Hematopoietic multipotent progenitor cell treated with erythropoietin and hydrocortisone succinate and interleukin-3 and kit ligand, for 17 days (in vitro differentiated cells): ENCODE measurements at places on chromosomes 11 and 22.

- peak; percentile 85 for DNase-seq
Measured at GRCh38 chr22:30286813-30287647, 2.3 kb downstream of the CASTOR1 start.

DNA sequence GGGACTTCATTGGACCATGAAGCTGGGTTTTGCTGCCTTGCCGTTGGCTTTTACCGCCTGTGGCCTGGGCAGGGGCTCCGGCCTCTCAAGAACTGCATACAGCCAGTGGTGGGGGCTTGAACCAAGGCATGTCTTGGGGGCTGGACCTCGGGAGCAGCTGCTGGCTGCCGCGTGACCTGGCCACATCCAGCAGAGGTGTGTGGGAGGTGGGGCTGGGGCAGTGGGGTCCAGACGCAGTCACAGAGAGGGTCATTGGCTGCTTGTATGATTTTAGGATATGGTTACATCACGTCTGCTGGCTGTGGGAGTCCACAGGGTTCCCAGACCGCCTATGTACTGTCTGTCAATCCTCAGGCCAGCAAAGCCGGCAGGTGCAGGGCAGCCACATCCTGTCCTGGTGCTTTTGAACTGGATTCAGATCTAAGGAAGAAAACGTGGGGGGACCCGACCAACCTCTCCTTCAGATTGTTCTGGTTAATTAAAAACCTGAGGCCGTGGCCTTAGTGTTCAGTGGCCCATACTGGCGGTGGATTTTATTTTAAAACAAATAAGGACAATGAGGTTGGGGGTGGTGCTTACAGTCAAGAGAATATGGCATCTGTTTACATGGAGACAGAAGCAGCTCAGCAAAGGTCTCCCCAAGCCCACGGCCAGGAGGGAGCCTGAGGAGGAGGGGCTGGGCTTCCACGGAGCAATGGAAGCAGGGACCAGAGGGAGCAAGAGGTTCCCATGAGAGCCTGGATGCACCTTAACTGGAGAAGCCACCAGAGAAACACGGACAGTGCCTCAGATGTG, 426.0 kb downstream of the TBC1D22A start:
- DNase-seq = no peak

DNA sequence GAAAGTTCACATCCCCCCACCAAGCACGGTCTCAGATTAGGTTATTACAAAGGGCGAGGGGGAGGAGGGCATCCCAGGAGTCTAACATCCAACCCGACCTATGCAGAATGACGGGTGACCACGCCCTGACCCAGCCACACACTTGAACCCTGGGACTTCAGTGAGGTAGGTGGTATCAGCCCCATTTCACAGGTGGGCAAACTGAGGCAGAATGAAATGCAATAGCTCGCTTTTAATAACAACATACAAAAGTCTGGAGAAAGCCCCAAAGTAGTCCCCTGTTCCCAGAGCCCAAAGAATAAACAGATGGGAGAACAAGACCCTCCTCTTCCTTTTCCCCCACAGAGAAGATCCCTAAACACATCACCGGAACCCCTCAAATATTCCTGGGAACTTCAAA, 31.9 kb downstream of the NUP50 start:
- no peak for DNase-seq

GRCh38 chr11:69703768-69704507, at the start of gene FGF19:
FGF19 (minus strand) TSS chr11:69704022; CDS start chr11:69703876, 146 bp downstream.
- no peak for DNase-seq

- no peak for DNase-seq
Measured at GRCh38 chr22:31212783-31213629, 908 bp downstream of the LIMK2 start.

DNA sequence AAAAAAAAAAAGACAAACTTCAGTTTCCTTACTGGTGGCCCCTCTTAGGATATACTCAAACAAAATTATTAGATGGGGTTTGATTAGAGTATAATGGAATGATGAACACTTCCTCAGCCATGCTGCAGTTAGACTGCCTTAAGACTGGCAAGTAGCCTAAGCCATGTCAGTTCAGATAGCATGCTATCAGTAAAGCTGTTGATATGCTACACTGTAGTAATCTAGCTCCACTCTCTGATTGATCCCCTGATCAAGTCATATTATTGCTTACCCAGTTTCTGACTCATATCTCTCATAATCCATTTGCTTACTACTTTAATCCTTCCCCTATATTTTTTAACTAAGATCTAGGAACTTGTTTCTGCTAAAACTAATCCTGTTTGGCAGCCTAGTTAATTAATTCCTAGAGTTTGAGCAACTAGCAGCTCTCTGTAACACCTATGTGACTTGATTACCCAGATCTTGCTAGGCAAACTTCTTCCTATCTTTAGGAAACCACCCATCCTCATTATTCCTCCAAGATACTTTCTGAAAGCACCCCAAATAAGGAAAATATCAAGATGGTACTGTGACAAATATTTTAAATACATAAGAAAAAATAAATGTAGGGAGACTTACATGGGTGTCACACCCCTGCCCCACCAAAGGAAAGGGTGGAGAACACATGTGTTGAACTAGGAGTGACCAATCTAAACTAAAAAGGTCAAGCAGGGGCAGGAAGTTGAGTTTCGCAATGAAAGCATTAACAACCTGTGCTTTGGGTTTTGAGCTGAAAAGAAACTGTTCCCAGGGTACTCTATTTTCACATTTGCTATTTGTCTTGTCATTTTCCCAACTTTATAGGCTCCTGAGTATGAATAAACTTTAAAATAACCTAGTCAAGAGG, 43.2 kb downstream of the PIK3C2A start:
- DNase-seq = no peak

DNA sequence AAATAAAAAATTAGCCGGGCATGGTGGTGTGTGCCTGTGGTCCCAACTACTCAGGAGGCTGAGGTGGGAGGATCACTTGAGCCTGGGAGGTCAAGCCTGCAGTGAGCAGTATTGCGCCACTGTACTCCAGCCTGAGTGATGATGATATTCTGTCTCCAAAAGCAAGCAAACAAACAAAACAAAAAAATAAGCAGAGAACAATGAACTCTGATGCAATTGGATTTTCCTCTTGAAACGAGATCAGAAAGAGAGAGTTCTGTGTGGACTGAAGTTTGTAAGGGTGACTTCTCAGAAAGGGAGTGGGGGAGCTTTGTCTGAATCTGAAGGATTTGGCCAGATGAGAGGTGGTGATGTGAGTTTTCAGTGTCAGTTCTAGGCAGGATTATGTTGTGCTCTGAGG, 6.0 kb upstream of the TMEM123 start:
- no peak for DNase-seq

DNA sequence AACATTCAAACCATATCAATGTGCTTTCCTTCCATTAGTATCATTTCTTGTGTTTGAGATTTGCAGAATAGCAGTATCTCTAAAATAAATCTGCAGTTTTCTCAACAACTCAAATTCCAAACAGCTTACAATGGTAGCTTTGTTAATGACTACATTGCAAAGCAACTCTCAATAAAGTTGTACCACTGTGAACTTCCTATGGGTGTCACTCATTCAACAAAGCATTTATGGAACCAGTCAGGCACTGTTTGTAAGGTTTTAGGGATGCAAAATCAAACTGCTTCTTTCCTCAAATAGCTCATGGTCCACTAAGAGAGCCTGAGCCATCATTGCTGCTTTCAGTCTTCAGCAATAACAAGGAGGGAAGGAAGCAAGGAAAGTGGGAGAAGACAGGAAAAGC, 91.0 kb downstream of the CCDC83 start:
- no peak for DNase-seq

DNA sequence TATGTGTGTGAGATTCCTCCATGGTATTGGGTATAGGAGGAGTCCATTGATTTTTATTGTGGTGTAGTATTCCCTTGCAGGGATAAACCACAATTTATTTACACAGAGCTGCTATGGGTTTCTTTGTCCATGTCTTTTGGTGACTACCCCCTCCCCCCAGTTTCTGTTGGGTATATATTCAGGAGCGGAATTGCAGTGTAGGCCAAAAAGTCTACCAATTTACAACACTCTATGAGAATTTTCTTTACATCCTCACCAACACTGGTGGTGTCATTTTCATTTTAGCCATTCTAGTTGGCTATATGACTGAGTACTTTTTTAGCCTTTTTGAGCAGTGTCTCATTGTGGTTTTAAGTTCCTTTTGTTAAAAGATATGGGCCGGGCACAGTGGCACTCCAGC, 55.2 kb upstream of the ATXN10 start:
- DNase-seq = no peak

- DNase-seq = no peak
Measured at GRCh38 chr11:370070-370941, 1.0 kb downstream of the B4GALNT4 start.

- DNase-seq = no peak
Measured at GRCh38 chr11:60988658-60989057, 17.2 kb downstream of the CD6 start.

DNA sequence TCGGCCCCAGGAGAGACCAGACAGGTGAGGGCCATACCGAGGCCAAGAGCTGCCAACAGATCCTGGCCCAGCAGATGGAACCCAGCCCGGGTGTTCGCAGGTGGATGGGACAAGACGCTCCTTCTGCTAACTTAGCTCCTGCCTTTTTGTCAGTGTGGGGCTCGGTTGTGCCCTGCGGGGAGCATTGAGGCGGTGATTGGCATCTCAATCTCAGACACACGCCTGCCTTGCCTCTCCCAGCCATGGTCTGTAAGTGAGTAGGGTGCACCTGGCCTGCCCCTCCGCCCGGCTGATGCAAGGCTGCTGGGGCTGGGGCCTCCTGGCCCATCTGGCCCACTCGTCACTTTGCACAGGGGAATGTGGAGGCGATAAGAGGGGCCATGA, 350.1 kb downstream of the TBC1D22A start:
- no peak for DNase-seq

GRCh38 chr22:41951898-41952474, at the start of gene SMIM45:
SMIM45 (plus strand) TSS chr22:41952150.
- no peak for DNase-seq

DNA sequence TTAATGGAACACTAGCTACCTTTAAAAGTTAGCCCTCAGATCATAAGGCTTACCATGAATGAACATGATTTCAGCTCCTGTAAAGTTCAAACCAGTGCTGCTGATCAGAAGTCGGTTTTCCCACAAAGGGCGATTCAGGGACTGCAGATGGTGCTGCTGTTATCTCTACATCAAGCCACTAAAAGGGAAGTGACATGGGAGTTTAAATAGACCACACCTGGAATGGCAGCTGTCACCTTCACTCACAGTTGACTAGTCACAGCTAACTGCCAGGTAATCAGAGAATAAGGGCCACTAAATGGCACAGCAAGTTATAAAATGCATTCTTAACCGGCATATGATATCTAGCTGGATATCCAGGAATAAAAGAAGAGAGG, 581.1 kb upstream of the ARHGAP42 start:
- no peak for DNase-seq

DNA sequence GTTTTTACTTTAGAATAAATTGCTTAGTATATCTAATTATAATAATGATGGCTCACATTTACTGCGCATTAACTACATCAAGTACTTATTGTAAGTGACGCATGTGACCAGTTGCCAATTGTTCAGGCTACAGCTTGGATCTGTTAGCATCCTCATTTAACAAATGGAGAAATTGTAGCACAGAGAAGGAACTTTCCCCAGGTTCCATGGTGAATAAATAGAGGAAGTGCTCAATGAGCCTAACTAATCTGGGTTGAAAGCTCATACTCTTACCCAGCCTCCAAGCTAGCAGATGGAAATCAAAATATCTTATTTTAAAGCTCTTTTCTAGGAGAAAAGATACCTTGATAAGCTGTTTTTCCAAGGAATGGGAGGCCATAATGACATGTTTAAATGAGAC, 19.8 kb downstream of the MMP27 start:
- no peak for DNase-seq

DNA sequence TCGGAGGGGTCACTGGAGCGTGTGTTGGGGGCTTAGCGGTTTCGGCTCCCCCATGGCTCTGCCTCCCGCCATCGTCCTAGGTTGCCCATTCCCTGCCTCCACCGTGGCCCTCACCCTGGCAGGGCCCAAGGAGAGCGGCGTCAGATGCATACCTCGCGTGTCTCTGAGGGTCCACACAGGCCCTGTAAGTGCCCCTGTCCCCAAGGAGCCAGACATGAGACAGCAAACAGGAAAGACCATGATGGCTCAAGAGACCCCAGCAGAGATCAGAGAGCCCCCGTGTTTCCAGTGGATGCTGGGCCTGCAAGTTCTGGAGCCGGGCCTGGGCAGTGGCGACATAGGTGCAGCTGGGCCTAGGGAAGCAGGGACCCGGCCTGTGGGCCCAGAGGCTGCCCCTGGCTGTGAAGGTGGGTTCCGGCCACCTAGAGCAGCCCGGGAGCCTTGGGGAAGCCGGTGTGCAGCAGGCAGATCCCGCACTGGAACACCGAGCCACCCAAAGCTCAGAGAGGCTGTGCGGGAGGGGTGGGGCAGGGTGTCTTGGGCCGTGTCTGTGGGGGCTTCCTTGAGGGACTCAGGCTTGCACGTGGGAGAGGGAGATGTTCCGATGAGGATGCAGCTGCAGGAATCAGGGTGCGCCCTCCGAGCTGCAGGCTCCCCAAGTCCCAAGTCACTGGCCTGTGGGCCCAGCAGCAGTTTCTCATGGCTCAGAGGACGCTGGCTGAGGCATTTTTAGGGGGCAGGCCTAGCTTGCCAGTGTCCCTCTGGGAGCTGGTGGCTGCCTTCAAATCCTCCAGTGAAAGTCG, 126.4 kb downstream of the KCNQ1OT1 start:
- no peak for DNase-seq

- no peak for DNase-seq
Measured at GRCh38 chr11:34899633-34900016, 16.6 kb downstream of the APIP start.

DNA sequence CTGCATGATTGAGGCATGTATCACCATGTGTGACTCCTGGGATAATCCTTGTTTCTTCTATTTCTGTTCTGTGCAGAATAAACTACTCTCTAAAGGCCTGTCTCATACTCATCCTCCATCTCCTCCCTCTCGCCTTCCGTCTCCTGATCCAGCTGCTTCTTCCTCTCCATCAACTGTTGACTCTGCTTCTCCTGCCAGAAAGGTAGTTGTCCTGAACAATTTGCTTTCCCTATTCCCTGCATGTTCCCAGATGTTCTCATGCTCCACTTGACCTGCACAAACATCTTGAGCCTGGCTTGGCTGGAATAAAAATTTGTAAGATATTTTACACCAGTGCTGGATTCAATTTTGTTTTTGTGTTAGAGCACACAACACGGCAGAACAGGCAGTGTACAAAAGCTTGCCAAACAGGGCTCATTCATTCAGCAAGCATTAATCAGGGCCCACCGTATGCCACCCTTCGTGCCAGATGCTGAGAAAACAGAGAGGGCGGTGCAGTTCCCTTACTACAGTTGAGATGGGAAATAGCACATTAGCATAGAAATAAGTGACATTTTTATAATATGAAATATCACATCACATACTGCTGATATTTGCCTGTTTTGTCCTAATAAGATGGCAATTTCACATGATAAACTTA, 133.3 kb upstream of the PARVA start:
- DNase-seq = peak; percentile 44

- peak; percentile 14 for DNase-seq
Measured at GRCh38 chr11:120235024-120235628, 4.8 kb upstream of the POU2F3 start.

- no peak for DNase-seq
Measured at GRCh38 chr22:32849501-32849900, 48.0 kb downstream of the TIMP3 start.

GRCh38 chr22:50272044-50272802, 2.0 kb upstream of the MAPK11 start:
- no peak for DNase-seq

- DNase-seq = no peak
Measured at GRCh38 chr11:114166897-114167323, 107.4 kb downstream of the ZBTB16 start.
